Esophagus squamous epithelium (tissue), 5 donors: ENCODE measurements at places on chromosomes 12 and 14.

GRCh38 chr12:103327676-103328075, 168.1 kb downstream of the C12orf42 start:
- no peak for DNase-seq

DNA sequence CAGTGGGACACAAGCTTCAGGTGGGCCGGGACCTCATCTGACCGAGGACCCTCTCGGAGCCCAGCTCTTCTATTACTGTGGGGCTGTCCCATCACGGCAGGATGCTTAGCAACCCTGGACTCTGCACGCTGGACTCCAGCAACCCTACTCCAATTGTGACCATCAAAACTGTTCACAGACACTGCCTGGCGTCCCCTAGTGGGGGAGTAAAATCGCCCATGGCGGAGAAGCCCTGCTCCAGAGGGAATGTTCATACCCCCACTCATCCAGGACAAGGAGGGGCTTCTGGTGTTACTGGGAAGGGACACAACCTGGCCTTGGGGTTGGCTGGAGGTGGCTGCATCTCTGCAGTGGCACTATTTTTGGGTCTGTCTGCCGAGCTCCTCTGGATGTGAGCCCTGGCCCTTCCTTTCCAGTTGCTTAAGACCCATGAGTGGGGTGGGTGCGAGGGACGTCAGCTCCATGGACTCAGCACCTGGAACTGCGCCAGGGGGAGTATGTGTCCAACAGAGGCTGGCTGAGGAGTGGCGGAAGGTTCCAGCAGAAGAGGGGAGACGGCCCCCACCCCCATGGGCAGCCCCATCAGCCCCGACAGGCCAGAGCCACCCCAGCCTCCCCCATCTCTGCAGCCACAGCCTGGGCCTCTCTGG, 103.8 kb downstream of the RFLNA start:
- DNase-seq: no peak

- DNase-seq: no peak
Measured at GRCh38 chr12:29415111-29415510, 34.1 kb upstream of the ERGIC2 start.

- DNase-seq: no peak
Measured at GRCh38 chr12:68185598-68185997, 26.1 kb upstream of the IFNG start.

DNA sequence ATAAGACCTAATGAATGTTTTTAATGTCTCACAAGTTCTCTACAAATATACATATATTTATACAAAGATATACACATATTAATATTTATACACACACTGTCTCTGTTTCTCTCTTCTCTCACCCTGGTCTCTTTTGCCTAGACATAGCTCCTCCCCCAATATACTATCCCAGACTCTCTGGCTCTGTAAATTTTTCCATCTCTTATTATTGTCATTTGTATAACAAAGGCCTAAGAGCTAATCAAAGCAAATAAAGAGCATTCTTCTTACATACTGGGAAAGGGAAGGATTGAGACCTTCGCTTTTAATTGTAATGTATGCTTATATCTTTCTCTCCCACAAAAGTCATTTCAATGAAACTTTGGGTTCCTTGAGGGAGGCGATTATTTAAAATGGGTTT, 318.1 kb downstream of the ADAMTS20 start:
- DNase-seq: no peak

GRCh38 chr12:54525383-54525782, 24.0 kb upstream of the PDE1B start:
- DNase-seq: no peak

GRCh38 chr12:59396519-59396918, 199.3 kb upstream of the SLC16A7 start:
- DNase-seq: no peak

- no peak for DNase-seq
Measured at GRCh38 chr12:41919048-41919447, 225.6 kb downstream of the GXYLT1 start.

GRCh38 chr12:22329621-22330020, 4.9 kb downstream of the ST8SIA1 start:
- no peak for DNase-seq

GRCh38 chr12:117847371-117847770, 121.4 kb downstream of the KSR2 start:
- DNase-seq: no peak

DNA sequence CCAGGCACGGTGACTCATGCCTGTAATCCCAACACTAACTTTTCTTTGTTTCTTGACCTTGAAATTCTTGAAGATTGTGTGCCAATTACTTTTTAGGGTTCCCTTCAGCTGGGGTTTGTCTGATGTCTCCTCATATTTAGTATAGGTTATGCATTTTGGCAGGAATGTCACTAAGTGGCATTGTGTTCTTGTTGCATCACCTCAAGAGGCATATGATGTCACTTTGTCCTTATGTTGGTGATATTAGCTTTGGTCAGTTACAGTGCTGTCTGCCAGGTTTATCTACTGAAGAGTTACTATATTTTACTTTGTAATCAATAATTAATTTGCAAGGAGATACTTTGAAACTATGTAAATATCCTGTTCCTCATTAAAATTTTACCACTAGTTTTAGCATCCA, 61.0 kb upstream of the BTG1 start:
- no peak for DNase-seq

- no peak for DNase-seq
Measured at GRCh38 chr12:59007620-59008019, 87.3 kb upstream of the LRIG3 start.

- no peak for DNase-seq
Measured at GRCh38 chr12:55745361-55746173, 2.6 kb downstream of the GDF11 start.

DNA sequence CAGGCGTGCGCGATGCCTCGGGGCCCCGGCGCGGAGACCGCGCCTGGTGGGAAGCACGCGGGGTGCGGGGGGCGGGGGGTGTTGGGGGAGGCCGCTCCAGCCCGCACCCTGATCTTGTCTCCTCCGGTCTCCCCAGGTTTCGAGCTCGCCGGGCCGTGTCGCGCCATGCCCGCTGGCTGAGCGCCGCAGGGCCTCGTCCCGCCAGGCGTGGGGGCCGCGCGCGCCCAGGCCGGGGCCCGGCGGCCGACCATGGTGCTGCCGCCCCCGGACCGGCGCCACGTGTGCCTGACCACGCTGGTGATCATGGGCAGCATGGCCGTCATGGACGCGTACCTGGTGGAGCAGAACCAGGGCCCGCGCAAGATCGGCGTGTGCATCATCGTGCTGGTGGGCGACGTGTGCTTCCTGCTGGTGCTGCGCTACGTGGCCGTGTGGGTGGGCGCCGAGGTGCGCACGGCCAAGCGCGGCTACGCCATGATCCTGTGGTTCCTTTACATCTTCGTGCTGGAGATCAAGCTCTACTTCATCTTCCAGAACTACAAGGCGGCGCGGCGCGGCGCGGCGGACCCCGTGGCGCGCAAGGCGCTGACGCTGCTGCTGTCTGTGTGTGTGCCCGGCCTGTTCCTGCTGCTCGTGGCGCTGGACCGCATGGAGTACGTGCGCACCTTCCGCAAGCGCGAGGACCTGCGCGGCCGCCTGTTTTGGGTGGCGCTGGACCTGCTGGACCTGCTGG, 2.4 kb downstream of the TMEM121 start:
- no peak for DNase-seq

GRCh38 chr14:26687301-26687837, 89.5 kb upstream of the NOVA1 start:
- no peak for DNase-seq

DNA sequence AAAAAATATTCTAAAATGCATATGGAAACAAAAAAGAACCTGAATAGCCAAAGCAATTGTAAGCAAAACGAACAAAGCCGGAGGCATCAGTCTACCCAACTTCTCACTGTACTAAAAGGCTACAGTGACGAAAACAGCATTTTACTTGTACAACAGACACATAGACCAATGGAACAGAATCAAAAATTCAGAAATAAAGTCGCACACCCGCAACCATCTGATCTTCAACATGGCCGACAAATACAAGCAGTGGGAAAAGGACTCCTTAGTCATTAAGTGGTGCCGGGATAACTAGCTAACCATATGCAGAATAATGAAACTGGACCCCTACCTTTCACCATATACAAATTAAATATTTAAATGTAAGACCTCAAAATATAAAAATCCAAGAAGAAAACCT, 203.9 kb upstream of the PPFIA2 start:
- DNase-seq: no peak

- DNase-seq: no peak
Measured at GRCh38 chr12:2960390-2960956, 1.3 kb downstream of the TEAD4 start.

DNA sequence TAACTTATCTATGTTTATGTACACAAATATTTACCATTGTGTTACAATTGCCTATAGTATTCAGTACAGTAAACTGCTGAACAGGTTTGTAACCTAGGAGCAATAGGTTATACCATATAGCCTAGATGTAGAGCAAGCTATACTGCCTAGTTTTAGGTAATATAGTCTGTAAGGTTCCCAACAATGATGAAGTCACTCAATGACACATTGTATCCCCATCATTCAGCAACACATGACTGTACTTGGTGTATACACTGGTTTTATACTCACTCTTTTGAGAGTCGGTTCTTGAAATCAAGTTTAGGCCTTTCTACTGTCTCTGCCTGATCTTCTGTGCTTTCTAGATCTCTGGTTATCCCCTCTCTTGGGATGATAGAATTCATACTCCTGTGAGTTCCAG, 5.5 kb downstream of the RNASE1 start:
- no peak for DNase-seq

- no peak for DNase-seq
Measured at GRCh38 chr12:98220636-98221035, 294.8 kb upstream of the TMPO start.

DNA sequence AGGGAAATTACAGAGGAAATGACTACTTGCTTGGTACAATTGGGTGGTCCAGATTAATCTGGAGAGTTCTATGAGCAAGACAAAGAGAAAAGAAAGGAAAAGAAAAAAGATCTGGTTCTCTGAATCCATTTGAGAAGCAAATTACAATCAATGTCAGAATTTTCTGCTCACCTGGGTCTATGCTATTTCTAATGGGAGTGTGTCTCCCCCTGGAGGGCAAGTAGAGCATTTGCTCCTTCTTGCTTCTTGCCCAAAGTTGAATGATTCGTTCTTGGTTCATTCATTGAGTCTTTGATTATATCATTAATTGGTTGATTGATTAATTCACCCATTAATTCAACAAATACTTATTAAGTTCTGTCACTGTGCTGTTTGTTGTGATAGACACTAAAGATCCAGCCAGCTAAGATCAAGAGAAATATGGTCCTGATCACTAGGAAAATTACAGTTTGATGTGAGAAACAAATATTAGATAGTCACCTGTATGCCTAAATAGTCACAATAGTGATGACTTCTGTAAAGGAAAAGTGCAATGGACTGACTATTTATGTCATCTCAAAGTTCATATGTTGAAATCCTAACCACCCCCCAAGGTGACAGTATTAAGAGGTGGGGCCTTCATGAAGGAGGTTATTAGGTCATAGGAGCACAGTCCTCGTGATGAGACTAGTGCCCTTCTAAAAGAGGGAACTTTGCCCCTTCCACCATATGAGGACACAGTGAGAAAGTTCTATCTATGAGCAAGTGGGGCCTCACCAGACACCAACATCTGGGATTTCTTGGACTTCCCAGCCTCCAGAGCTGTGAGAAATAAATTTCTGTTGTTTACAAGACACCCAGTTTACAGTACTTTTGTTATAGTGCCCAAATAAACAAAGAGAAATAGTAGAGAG, 8.0 kb upstream of the ASB8 start:
- no peak for DNase-seq

DNA sequence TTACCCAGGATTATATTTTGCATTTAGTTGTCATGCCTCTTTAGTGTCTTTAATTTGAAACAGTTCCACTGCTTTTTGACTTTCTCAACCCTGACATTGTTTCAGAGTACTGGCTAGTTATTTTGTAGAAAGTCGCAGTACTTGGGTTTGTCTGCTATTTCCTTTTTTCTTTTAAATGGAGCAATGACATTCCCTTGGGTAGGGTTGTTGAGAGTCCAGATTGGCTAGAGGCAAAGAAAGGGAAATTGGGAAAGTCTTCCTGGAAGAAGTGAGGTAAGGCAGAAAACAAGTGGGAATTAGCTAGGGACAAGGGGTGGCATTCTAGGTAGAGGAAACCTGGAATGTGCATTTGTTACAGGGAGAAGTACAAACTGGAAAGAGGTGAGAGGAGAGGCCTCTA, 245.9 kb downstream of the EMP1 start:
- no peak for DNase-seq

- DNase-seq: no peak
Measured at GRCh38 chr12:47819896-47820630, at the start of gene HDAC7. TSS of gene HDAC7 (minus strand) at chr12:47819903. CDS start at chr12:47819785, 118 bp downstream.

DNA sequence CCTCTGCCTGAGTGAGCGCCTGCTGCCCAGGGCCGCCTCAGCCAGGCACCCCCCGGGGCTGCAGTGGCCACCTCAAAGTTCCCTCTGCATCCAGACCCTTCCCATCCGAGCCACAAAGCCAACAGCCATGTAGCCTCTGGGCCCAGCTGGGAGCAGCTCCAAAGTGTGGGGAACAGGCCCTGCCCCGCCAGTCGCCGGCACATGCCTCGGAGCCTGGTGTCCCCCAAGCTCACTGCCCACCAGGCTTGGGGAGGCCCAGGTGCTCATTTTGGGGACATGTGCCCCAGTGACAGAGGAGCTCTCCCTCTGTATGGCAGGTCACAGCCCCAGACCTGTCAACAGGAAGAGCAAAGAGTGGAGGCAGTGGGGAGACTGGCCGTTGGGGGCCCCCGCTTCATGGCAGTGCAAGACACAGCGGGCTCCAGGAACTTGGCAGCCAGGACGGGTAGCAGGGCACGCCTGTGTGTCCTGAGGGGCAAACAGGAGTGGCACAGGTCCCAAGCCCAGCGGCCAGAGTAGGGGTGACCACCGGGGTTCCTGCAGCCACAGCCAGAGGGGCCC, 29.9 kb downstream of the JAG2 start:
- no peak for DNase-seq
